ENCODE measurements at places on chromosomes 5 and 9.

DNA sequence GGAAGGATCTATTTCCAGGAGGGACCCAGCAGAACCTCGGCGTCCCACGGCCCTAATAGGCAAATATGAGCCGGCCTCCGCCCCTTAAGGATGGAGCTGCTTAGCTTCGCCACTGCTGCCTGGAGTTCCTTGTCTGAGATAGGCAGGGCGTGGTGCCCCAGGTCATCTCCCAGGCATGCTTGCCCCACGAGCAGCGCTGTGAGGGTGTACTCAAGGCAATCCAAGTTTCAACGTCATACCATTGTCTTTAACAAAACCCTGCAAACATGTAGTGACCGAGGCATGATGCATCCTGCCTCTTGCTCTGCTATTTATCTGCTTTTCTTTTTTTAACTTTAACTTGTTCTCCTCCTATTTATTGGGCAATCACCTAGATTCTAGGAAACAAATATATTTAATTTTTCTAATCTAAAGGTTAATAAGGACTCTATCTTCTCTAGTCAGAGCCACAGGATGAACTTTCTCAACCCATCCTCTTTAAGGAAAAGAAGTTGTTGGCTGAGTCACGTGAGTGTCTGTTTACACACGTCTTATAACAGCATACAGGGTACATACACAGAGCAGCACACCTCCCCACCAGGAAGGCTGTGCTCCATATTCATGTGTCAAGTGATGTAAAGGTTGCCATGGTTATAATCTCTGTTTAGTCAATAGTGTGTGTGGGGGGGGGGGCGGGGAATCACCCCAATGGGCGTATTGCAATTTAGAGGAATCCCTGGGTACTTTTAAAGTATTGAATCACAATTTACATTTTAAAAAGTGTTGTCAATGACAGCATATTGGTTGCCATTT, 27.3 kb upstream of the ZSWIM6 start:
- DNase-seq, result no peak

- no peak for DNase-seq
Observed at GRCh38 chr9:101993771-101994170, 255.3 kb upstream of the GRIN3A start.

DNA sequence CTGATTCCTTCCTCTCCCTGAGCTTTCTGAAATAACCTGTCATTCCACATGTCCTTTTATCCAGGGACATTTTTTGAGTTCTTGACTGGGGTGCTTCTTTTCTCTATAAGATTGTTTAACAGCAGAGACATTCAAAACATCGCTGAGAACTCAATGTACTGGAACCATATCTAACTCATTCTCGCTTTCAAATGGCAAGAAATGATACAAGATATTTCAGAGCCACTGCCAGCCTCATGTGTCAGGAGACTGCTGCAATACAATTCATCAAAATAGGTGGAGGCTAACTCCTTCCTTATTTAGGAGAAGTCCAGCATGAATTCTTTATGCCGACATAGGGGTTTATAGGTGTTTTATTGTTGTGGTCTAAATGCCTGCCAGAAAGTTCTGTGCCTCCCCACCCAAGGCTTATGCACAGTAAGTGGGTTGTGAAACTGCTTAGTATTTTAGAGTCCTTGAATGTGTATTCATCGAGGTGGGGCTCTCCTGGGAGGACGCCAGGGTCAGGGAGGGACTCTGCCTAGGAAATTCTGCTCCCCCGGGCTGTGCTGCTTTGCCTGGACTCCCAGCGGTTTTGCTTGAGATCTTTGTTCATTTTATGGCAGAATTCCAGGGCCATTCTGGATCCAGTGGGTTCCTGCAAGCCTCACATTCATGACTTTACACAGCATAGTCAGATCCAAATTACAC, 53.9 kb downstream of the ZNF474 start:
- DNase-seq, result no peak

DNA sequence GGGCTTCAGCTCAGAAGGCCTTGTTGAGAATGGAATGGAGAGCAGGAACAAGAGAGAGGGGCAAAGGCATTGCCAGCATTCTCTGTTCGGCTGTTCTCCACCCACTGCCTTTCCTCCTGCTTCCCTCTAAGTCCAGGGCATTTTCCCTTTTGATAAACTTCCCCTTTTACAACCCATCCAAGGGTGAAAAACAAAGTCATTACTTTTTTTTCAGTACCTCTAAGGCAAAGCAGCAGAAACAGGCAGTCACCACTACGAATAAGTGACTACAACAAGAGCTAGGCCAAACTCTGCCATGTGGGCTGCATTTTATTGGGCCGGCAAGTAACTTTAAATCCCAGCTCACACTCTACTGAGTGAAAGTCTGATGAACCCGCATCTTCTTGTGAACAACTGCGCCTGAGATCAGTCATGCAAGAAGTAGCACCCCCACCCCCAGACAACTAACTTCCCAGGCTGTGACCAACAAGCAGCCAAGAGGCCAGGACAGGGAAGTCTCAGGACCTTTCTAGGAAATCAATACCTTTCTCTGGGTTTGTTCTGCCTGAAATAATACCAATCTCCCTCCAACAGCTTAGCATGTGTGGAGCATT, 13.1 kb downstream of the IL7R start:
- DNase-seq, result no peak

GRCh38 chr5:6490693-6491092, 42.0 kb downstream of the UBE2QL1 start:
- DNase-seq, result no peak

- DNase-seq, result no peak
Observed at GRCh38 chr5:156137071-156137869, 189.7 kb upstream of the SGCD start.

DNA sequence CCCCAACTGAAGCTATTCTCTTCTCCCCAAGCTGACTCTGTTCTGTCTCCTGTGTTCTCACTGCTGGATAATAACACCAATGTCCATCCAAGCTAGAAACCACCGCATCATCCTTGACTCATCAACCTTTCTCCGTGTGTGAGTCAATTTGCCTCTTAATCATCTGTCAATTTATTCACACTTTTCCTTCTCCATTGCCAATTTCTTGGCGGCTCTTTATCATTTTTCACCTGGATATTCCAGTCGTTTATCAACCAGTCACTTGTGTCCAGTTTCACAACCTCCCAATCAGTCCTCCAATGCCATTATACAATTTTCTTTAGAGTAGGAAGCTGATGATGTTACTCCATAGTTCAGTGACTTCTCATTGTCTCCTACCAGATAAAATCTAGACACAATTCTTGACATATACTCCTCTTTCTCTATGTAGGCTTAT, 45.4 kb upstream of the LIFR start:
- DNase-seq, result no peak

DNA sequence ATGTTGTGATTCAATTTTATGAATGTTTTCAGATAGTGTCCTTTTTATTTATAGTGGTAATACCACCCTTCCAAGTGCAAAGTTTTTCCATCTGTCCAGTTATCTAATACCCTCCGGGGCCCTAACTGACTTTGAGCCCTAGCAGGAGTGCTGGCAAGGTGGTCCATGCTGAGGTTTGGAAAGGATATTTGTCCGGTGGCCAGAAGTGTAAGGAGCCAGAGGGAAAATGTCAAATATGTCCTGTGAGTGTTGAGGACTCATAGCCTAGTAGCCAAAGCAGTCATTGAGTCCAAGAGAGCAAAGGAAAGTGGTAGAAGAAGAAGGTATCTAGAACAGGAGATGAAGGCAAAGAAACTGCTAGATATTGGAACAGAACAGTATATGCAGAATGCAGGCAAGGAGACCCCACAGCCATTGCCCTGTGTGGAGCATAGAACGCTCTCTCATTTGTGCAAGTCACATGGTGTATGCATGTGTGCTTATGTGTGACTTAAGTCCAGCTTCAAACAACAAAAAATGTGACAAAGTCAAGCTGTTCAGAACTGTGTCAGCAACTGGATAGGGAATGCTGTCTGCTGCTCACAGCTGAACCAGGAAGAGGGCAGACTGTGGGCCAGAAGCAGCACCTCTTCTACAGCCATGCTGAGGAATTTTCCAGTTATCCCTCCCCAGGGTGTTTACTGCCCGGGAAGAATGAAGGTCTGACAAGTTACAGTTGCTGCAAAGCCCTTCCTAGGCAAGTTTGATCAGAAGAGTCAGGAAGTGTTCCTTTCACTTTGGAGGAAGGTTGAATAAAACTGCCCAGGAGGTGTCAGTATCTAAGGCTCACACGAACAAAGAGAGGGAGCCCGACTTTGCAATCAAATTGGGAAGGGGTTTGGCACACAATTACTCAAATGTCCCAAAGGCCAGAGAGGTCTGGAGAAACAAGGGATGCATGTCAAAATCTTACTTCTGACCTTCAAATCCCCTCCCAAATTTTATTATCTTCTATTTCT, 463.3 kb upstream of the DMAC1 start:
- no peak for DNase-seq

- DNase-seq, result no peak
Observed at GRCh38 chr5:74578356-74579044, 62.0 kb downstream of the ENC1 start.

DNA sequence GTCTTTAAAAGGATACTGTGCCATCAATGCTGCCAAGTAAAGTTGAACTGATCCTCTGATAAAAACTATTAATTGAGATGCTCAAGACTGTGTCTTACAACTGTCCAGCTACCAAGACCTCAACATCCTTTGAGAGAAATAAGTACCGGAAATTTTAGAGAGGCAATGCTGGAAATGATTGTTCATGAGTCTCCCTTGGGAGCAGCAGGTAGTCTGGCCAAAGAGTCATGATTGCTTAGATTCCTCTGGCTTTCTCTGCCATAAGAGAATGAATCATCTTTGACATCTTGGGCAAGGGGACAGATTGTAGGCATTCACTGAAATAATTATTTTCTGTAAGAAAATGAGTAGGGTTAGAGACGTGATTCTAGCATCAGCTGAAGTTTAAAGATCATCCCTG, 466.6 kb upstream of the DAB2 start:
- DNase-seq, result no peak

- no peak for DNase-seq
Observed at GRCh38 chr9:80175286-80176150, 603.8 kb downstream of the TLE4 start.

GRCh38 chr5:115963566-115963965, 1.3 kb downstream of the LVRN start:
- no peak for DNase-seq

DNA sequence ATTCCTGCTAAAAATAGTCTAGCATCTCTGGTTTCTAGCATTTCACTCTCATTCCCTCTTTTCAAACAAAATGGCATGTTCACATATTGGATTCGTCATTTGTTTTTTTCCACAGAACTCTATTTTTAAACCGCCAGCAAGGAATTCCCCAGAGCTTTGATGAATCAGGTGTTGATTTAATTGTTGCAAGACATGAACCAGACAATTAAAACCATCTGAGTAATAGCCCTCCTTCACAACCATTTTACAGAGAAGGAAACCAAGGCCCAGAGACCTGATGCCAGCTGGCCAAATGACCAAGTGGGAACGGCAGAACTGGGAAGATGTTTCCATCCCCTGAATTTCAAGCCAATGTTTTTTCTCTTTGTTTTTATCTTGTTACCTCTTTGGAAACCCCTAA, 167.0 kb downstream of the CAAP1 start:
- DNase-seq, result no peak

DNA sequence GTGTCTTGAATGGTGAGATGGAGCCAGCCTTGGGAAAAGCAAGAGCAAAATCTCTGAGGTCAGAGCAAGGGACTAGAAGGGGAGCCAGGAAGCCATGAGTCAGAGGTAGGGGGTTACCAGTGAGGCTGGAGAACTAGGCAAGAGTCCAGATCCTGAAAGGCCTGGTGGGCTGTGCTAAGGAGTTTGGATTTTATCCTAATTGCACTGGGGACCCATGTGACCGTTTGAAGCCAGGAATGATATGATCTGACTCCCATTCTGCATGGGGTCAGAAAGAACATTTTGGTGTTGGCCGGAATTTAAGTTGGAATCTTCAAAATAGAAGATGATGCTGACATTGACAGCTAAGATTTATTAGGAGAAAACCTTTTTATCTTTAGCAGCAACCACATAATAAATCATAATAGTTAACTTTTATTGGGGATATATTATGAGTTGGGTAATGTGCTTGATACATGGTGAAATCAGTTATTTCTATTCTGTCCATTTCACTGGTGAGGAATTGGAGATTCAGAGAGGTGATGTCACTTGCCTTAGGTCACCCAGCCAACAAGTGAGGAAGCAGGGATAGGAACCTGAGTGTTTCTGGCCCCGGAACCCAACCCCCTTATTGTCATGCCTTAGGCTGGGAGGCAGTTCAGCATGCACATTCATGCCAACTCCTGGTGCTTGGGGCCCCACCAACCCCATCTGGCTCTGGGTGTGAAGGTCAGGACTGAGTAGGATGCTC, 61.5 kb upstream of the RARS1 start:
- no peak for DNase-seq

DNA sequence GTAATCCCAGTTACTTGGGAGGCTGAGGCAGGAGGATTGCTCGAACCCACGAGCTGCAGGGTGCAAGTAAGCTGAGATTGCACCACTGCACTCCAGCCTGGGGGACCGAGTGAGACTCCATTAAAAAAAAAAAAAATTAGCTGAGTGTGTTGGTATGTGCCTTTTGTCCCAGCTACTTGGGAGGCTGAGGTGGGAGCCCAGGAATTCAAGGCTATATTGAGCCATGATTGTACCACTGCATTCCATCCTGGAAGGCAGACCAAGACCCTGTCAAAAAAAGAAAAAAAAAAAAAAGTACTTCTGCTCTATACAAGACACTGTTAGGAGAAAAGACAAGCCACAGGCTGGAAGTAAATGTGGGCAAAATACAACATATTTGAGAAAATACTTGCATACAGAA, 68.5 kb upstream of the FBXW11 start:
- DNase-seq, result no peak

DNA sequence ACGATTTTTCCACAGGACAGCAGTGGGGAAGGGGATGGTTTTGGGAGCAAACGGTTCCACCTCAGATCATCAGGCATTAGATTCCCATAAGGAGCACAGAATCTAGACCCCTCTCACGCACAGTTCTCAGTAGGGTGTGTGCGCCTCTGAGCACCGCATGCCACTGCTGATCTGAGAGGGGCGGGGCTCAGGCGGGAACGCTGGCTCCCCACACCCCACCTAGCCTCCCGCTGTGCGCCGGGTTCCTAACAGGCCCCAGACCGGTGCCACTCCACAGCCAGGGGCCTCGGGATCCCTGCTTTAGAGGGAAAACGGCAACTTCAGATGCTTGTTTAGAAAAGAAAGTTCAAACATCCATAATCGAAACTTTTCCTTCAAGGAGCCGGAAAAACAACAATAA, 20.4 kb downstream of the TERT start:
- DNase-seq, result no peak

- DNase-seq, result no peak
Observed at GRCh38 chr9:107131108-107131799, 151.8 kb upstream of the RAD23B start.

GRCh38 chr5:97915106-97915505, 732.1 kb upstream of the RIOK2 start:
- DNase-seq, result no peak

DNA sequence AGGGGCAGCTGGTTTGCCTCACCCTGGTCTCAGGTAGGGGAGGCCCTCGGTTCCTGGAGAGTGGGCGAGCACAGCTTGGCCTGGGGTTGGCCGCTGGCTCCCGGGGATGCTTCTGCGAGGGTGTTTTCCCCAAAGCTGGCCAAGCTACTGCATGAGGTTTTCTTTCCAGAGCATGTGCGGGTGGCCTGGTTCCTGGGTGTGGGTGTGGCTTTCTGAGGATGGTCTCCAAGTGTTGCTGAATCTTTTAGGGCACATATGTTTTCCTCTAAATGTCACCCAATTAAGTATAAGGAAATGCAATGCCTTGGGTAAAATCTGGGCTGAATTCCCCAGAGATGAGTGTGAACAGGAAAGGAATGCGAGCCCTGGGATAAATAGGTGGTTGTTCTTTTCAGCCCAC, 115.8 kb upstream of the ICE1 start:
- no peak for DNase-seq

Measured in activated CD8-positive, alpha-beta memory T cell treated with anti-CD3 and anti-CD28 coated beads, Interleukin-2, amount 10 ng/mL, durations not matched to agents 7 days and 5 days (primary cell).